Brain pericyte (primary cell): ENCODE measurements at places on chromosomes 16 and 17.

GRCh38 chr16:58658796-58659211 is 25.8 kb downstream of the SLC38A7 start:
- DNase-seq = no peak

DNA sequence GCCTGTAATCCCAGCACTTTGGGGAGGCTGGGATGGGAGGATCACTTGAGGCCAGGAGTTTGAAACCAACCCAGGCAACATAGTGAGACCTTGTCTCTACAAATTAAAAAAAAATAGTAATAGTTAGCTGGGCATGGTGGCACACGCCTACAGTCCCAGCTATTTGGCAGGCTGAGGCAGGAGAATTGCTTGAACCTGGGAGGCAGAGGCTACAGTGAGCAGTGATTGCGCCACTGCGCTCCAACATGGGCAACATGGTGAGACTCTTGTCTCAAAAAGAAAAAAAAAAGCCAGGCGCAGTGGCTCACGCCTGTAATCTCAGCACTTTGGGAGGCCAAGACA is 56.9 kb upstream of the MRTFB start:
- no peak for DNase-seq

GRCh38 chr16:80171746-80172145 is 369.0 kb upstream of the DYNLRB2 start:
- no peak for DNase-seq

DNA sequence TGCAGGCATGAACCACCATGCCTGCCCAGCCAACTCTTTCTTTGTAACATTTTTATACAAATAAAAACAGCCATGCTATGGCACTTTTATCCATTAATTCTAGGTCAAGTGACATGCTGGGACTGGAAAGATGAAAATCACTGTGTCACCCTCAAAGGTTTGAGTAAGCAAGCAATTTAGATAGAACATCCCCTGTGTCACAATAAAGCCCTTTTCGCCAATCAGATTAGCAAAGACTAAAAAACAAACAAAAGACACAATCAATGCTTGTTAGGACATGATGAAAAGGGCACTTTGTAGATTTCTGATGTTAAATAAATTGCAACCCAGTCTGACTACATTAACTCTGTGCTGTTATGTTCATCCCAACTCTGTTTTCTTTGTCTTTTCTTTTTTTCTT is 26.4 kb downstream of the CHP2 start:
- no peak for DNase-seq

- no peak for DNase-seq
These were observed 93.6 kb upstream of the DYNLRB2 start for GRCh38 chr16:80447241-80447640.

DNA sequence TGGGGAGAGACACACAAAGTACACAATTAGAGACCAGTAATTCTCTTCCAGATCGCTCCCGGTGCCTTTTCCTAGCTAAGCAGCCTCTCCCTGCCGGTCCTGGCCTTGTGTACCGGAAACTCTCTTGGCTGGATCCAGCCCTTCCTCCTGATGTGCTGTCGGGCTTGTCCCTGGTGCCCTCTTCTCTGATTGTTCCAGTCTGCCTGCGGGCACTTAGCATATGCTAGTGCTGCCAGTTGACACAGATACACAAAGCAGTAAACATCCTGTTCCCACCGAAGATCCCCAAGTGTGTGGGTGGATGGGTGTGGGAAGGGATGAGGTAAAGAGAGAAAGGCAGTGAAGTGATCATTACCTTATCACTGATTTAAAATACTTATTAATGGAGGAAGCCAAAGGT is 9.7 kb downstream of the HS3ST3B1 start:
- no peak for DNase-seq

DNA sequence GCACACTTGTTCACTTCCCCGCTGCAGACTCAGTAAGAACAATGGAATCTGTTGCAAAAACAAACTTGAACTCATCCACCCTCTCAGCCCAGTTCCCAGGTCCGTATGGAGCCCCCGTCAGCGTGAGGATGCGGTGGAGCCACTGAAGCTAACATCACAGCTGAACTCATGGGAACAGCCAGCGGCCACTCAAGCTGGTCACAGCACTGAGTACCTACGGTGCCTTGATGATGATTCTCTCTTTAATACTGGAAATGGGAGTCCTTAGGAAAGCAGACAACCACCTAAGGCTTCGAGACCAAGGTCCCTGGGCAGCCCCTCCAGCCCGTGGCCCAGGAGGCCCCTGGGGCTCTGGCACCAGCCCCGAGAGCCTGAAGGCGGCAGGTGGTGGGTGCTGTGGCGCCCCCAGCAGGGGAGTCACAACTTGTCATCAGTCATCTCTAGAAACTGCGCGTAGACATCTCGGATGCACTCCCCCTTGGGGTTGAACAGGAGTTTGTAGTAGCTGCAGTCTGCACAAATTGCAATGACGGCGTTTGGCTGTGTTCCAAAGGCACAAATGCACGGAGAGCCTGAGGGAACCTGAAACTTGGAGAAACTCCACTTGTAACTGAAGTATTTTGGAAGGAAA is 31.0 kb upstream of the RHOT1 start:
- peak; percentile 29 for DNase-seq

- no peak for DNase-seq
These were observed 9.0 kb downstream of the SMIM5 start for GRCh38 chr17:75642182-75642783.

- DNase-seq = no peak
These were observed 24.1 kb downstream of the CYB561 start for GRCh38 chr17:63421681-63422645.

DNA sequence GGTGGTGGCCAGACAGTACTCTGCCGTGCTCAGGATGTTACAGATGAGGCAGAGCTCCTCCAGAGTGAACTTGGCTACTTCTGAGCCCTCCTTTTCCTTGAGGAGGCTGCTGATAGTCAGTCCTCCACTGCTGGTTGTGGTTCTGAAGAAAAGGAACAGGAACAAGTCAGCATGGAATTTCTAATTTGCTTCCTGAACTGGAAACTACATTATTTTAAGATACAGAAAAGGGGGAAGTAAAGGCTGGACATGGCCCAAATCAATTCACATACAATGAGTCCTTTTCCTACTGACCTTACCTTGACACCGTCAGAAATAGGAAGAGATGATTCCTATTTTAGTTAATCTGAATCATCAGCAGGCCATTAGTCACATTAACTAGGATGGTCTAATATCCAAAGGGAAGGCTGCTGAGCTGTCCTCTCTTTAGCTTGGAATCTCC is 154.2 kb downstream of the VPS53 start:
- DNase-seq = no peak

DNA sequence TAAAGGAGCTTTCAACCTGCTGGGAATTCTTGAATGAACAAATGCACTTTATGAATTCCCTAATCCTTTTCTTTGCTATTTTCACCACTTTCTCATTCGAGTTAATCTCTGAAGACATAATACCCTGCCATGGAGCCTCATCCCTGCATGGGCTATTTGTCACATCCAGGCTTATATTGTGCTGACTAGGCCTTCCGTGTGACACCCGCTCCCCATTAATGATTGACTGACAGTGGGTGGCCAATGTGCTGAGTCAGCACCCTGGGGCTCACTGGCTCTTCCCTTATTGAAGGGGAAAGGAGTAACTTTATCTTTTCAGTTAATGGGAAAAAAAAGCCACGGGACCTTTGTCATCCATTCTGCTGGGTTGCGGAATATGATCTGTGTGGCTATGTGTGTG is 1024.8 kb upstream of the EEF2KMT start:
- no peak for DNase-seq

DNA sequence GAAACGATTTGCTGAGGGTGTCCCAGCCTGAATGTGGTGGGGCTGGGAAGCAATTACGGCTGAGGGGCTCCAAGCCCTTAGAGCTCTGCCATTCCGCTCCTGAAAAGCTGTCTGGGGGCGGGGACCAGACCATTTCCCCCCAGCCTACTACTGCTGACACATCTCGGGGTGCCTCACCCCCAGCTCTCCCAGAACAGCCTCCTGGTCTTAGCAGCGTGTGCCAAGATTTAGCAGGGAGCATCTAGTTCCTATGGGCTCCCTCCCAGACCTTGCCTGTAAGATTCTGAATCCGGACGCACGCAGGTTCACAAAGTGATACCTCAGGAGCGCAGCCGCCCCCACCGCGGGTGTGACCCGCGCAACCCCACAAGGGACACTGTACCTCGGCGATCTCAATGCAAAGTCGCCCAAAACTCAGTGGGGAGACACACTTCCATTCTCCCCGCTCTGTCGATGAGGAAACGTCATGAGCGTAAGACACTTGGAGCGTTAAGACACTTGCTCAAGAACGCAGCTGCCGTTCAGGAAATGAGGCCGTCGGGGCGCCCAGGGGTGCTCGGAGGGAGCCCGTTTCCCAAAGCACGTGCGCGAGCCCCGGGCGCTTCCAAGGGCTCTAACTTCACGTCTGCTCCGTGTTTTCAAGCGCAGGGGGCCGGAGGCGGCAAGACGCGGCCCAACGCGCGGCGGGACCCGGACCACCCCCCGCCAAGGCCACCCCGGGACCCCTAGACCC is 629 bp downstream of the GEMIN4 start:
- no peak for DNase-seq

DNA sequence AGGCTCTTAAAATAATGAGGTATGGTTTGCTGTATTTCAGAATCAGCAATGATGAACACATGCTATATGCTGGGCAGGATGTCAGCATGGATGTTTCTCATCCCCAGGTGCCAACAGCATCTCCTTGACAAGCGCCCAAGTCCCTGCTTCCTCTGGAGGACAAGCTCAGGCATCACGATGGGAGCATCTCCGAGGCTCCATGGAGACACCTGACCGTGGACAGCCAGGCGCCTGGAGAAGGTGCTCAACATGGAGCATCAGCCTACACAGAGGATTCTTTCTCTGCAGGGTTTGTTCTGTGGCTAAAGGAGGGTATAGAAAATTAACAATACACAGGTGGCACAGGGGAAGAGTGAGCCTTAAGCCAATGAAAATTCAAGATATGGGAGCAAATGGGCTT is 72.1 kb downstream of the SLC5A11 start:
- DNase-seq = no peak

DNA sequence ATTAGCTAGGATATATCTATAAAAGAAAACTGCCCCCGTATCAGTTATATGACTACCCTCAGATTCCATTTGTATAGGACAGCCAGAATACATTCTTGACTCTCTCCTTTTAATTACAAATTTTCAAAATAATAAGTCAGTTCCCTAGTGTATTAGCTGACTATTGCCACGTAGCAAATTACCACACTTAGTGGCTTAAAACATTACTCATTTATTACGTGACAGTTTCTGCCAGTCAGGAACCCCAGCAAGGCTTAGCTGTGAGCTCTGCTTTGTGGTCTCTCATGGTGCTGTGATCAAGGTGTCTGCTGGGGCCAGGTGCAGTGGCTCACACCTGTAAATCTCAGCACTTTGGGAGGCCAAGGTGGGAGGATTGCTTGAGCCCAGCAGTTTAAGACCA is 13.9 kb upstream of the SCNN1B start:
- no peak for DNase-seq

- no peak for DNase-seq
These were observed 82.4 kb upstream of the KIFC3 start for GRCh38 chr16:57884655-57885133.

- no peak for DNase-seq
These were observed 6.7 kb upstream of the MAP2K6 start for GRCh38 chr17:69407759-69408158.

DNA sequence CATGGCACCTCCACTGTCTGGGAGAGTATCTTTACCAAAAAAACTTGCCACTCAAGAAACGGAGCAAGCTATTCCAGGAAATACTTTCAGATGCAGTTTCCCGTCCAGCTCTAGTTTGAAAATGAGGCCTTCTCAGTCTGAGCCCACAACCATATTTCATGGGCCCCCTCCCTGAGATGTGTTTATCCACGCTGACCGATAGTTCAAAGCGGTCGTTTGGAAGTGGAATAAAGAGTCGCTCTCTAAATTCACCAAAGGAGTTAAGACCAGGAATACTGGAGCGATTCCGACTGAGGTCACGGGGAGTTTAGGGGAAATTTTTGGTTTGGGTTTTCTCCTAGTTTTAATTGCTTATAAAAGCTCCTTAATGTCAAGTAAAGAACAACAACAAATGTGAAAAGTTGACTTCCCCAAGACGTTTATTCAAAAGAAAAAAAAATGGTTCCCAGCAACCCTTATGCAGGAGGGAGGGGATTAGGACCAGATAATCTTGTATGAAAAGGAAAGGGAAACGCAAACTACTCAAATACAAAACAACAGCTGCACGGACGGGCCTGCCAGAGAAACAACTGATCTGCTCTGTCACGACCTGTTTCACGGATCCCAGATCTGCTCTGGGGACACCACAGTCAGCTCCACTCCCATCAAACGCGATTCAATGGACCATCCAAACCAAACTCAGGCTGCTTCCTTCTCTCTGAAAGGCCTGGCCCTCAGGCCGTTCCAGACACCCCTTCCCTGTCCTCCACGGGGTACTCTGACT is 77.1 kb downstream of the MRM3 start:
- DNase-seq = no peak

DNA sequence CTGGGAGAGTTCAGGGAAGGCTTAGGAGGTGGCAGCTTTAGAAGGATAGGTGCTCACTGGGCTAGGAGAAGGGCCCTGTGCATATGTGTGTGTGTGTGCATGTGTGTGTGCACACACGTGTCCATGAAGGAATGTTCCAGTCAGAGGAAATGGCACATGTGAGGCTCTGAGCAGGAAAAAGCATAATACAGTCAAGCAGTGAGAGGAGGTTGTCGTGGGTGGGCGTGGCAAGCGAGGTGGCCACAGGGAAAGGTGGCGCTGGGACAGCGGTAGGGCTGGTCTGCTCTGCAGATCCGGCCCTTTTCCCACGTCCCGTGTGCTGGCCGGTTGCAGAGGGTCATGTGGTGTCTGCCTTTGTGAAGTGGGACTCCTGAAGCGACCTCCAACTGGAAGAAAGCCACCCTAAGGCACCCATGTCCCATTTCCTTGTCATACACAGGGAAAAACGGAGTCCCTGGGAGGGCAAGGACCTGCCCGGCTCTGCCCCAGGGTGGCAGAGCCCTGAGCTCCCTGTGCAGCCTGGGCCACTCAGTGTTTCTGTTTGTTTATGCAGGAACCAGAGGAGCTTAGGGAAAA is 40.1 kb downstream of the NT5M start:
- no peak for DNase-seq

- DNase-seq = no peak
These were observed 5.1 kb upstream of the SCNN1B start for GRCh38 chr16:23296994-23297393.

DNA sequence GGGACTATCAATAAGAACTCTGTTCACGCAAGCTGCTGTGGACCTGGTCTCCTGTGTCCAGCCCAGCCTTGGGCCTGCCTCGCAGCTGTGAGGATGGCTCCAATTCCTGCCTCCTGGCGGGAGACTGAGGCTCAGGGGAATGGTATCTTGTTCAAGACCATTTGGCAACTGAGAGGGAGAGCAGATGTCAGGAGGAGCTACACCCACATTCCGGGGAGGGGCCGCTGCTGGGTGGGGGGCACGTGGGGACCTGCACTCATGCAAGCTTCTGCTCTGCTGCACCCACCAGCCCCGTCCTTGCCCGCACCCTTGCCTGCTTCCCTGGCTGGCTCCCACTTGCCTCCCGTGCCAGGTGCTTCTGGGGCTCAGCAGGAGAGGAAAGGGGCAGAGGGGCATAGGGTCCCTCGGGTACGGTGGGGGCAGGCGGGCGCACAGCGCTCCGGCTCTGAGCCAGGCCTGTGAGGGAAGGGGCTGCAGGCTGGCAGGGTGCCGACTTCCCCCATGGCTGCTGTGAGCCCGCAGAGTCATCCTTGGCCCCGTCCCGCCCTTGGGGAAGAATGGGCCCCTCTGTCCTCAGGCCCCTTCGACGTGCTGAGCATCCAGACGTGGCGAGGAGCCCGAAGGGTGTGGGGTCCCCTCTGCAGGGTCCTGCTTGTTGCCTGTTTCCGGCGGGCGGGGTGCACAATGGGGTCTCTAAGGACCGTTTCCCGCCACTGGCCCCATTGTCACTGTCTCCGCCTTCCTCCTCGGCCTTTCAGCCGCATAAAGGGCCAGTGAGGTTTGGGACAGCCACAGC is 2.7 kb downstream of the METRN start:
- DNase-seq = no peak

- DNase-seq = no peak
These were observed 408 bp upstream of the KPNA2 start for GRCh38 chr17:68035131-68035522.
